Stimulated activated CD4-positive, alpha-beta T cell treated with anti-CD3 and anti-CD28 coated beads, TNF-alpha, amount 100 ng/mL, for 1 hour (primary cell): ENCODE measurements at places on chromosomes 6 and 20.

- no peak for DNase-seq
Observed at GRCh38 chr20:9969626-9970025, 65.2 kb upstream of the ANKEF1 start.

- DNase-seq, result no peak
Observed at GRCh38 chr6:148389917-148390316, 47.3 kb downstream of the SASH1 start.

GRCh38 chr6:23601811-23602345, 524.1 kb upstream of the NRSN1 start:
- no peak for DNase-seq

- DNase-seq, result no peak
Observed at GRCh38 chr6:11432713-11433450, 104.7 kb upstream of the TMEM170B start.

GRCh38 chr20:8527998-8528723, 396.1 kb downstream of the PLCB1 start:
- no peak for DNase-seq

DNA sequence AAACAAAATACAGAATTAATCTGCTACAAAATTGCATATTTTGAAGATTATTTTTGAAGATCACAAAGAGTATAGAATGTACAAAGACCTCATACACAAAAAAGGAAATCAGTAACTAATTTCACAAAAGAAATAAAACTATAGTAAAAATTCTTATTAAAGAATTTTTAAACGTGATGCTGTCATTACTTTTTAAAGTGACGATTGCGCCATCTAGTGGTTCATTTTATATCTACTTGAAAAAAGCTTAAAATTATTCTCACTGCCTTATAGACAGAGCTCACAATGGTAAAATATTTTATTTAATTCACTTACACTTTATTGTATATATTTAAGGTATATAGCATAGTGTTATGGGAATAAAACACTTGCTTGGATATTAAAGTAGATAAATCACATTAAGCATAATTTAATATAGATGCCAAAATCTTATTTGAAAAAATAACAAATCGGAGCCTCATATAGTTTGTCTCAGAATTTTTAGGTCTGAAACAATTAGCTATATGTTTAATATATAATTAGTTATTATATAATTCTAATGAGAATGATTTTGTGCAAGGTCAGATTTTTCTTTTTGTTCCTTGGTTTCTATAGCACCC, 128.8 kb downstream of the PHF3 start:
- DNase-seq, result no peak

- no peak for DNase-seq
Observed at GRCh38 chr6:26184367-26184891, 97.2 kb downstream of the HFE start.

GRCh38 chr6:159152041-159152440, 17.2 kb upstream of the FNDC1 start:
- no peak for DNase-seq

DNA sequence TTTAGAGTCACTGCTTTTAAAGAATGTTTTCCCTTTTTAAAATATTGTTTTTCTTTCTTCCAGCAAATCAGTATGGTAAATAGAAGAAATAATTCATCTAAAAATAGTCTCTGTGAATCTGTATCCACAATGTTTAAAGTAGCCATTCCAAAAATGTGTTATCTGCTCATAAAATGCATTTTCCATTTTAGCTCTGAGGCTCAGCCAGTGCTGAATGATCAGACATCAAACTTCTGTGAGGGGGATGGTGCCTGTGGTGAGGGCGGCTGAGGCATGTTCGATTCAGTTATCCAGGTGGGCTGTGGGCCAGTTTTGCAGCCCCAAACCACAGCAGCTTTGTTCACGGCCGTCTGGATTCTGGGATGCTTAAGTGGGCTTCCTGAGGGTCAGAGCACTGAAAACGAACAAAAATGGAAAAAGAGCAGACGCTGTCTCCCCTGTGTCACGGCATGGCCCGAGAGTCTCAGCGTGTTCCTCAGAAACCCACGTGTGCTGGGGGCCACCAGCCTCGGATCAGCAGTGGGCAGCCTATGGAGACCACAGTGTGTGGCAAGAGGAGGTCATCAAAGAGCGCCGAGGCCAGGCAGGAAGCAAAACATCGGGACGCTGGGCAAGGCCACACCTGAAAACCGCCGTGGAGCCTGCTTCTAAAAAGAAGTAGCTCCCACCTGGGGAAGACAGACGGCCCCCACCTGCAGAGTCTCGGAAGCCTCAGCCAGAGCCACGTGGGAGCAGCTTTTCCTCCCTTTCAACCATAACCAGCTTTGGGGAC, 134.9 kb upstream of the THBS2 start:
- no peak for DNase-seq

DNA sequence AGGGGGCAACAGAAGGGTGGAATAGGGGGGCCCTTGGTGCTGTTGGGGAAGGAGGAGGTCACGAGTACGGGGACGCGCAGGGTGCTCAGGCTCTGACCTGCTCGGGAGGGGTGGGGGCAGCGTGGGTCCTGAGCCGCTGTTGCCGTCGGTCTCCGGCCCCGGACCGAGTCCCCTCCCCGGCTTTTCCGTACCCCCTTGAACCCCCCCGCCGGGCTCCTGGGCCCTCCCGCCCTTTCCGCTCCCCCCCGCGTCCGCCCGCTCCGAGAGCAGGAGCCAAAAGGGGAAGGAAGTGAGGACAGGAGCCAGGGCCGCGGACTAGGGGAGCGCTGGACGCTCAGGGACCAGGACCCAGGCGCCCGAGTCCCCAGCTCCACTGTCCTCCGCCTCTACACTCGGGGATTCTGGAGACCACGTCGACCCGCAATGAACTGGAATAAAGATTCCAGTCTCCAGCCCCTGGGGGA, at the start of gene RGL2:
Gene RGL2 (minus strand): TSS at position 170 of the 464 bp plus-strand sequence. CDS start 332 bp downstream, outside the sequence.
- no peak for DNase-seq

DNA sequence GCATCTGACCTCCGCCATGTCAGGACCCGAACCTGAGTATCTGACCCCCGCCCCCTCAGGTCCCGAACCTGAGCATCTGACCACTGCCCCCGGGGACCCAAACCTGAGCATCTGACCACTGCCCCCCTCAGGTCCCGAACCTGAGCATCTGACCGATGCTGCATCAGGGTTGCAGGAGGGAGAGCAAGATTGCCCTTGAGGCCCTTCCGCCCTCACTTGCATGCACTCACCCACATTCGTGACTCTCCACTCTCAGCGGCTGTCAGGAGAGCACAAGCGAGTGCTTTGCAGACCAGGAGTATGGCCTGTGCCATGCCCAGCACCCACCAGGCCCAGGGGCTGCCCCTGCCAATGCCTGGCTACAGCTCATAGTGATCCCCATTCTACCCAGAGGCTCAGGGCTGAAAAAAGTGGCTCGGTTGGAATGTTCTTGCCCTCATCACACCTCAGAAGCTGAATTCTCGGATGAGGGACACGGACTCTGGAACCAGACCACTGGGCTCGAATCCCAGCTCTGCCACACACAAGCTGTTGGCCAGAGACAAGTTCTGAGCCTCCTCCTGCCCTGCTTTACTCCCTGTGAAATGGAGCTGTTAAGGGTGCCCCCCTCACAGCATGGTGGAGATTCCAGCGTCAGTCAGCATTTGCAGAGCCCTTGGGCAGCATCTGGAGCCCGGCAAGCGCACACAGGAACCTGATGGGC, 82.1 kb downstream of the DLL1 start:
- DNase-seq, result no peak

DNA sequence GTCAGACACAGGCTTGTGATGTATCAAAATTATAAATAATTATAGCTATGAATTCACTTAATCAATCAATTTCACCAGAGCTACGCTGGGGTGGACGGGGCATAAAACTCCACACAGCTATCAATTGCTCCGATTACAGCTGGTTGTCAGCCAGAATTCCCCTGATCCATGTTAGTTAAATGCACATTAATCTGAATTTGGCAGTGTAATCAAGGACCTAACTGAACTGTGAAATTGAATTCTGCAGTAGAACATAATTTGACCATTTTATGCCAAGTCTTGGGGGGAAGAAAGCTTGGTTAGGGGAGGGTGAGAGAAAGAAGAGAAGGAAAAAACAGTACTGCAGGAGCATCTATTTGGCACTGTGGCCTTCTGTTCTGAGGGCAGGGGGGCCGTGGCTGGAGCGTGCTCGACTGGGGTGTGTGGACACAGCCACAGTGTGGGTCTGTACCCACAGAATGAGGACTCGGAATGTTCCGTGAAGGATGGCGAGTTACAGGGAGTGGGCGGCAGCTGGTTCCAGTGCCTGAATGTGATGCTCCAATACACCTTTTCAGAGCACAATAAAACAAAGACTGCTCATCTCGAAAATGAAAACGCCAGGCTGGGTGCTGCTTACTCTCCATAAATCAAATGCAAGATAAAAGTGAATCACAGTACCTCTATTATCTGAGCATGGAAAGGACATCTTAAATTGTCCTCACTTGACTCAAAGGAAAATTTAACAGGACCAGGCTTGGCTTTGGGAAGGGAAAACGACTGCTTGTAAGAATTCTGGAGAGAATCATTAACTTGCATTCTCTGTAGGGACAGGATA, 59.2 kb downstream of the LAMP5 start:
- no peak for DNase-seq
